Vagina (tissue), 2 donors: ENCODE measurements at places on chromosomes 1 and 21.

DNA sequence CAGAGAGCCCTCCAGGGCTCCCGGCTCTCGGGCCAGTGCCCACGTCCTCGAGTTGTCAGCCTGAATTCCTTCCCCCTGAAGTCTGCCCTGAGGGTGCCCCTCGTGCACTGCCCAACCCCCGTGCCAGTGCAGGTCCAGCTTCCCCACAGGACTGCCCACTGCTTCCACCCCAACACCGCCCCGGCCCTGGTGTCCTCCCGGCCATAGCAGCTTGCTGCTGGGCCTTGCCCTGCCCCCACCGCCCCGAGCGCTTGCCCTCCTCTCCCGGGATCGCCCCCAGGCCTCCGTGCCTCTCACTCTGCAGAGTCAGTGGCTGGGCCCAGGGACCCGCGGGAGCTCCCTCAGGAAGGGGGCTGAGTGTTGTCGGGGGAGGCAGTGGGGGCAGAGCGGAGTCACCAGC is 24.1 kb upstream of the ARHGEF16 start:
- DNase-seq = no peak

DNA sequence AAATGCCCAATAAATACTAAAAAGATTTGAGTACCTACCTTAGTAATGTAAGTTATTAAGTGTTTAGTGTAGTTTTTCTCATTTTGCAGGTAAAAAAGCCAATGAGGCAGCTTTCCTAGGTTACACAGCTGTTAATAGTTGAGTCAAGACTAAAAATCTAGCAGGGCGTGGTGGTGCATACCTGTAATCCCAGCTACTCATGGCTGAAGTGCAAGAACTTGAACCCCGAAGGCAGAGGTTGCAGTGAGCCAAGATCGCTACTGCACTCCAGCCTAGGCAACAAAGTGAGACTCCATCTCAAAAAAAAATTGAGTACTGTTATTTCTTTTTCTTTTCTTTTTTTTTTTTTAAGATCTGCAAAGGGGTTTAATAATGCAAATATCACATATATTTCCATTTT is 7.7 kb downstream of the YBX1 start:
- DNase-seq = no peak

DNA sequence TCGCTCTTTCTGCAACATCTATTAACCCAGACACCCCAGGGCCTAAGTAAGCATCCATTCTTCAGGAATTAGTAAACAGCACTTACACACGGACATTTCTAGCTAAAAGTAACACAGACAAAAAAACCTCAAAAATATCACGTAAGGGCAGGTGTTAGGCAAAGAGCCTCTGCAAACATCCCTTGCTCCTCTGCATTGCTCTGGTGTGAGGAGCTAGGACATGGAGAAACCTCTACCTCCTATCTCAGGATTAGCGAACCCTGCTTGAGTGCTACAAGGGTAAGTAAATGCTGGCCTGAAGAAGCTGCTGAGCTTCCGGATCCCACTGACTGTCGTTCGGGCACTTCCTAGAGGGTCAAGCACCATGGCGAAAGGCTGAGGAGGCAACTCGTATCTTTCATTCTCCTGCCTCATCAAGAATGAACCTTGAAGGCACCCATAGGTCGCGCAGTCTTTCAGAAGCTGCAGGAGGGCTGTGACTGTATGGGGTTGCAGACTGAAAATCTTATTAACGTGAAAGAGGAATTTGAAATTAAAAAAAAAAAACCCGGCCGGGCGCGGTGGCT is 2.1 kb downstream of the PTGER3 start:
- DNase-seq = no peak

GRCh38 chr1:218156595-218156994 is 128.5 kb upstream of the RRP15 start:
- DNase-seq = no peak

- no peak for DNase-seq
These were observed 532 bp upstream of the MANEAL start for GRCh38 chr1:37792943-37793686.

DNA sequence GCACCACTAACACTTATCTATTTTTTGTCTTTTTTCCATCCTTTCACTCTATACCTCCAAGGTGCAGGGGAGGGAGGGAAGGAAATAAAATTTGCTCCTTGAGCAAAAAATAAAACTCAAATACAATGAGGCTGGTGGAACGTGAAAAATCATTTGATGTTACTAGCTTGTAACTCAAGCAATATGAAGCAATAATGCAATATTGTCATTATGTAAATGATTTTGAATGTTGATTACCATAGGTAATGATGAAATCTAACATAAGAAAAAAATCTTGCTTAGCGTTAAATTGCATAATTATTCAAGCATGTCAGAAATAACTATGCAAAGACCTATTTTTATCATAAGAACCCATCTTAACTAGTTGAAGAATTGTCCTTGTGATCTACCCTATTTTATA is 277.7 kb downstream of the KCTD3 start:
- DNase-seq = no peak

DNA sequence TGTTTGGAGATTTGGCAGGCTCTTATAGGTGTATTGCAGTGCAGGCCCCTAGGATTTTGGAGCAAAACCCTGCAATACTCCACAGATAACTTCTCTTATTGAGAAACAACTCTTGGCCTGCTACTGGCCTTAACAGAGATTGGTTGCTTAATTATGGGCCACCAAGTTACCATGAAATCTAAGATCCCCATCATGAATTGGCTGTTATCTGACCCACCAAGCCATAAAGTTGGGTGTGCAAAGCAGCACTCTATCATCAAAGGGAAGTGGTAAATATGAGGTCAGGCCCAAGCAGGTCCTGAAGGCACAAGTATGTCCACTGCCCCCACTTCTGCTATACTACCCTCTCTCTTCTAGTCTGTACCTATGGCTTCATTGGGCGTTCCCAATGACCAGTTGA is 130.0 kb upstream of the TNFSF4 start:
- no peak for DNase-seq

GRCh38 chr1:2428490-2428889 is 16.1 kb upstream of the PEX10 start:
- no peak for DNase-seq
